ENCODE measurements at places on chromosomes 5 and 9.
A peak's percentile ranks its signal among the peaks of the same experiment; 100 is the strongest.

DNA sequence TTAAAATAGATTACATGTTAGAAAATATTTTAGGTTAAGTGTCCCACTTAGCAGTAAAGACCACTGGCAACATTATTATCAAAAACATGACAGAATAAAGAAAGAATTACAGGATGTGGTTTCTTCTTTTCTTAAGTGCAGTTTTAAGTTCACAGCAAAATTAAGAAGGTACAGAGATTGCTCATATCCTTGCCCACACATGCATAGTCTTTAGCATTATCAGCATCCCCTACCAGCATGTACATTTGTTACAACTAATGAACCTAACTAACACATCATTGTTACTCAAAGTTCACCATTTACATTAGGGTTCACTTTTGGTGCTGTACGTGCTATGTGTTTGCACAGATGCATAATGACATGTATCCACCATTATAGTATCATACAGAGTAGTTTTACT, 837.7 kb upstream of the CDH9 start:
- H3K27me3 ChIP-seq, result no peaks in the 10 kb centered on the region
- no peaks in the 10 kb centered on the region for H3K4me1 ChIP-seq
- no peak overlapping the region for H3K27ac ChIP-seq
- no peaks in the 10 kb centered on the region for H3K36me3 ChIP-seq
- no peak overlapping the region for H3K4me3 ChIP-seq

- no peaks in the 10 kb centered on the region for H3K4me1 ChIP-seq
- DNase-seq, result no peak
- no peak overlapping the region for H3K4me3 ChIP-seq
- H3K27ac ChIP-seq, result no peak overlapping the region
- H3K36me3 ChIP-seq, result no peaks in the 10 kb centered on the region
These were observed 199.2 kb downstream of the ADAMTSL1 start for GRCh38 chr9:18673179-18673578.

- H3K36me3 ChIP-seq, result peaks cover 9% of the 10 kb centered on the region
- H3K27me3 ChIP-seq, result no peaks in the 10 kb centered on the region
- peaks cover 40% of the 10 kb centered on the region for H3K4me1 ChIP-seq
- H3K4me3 ChIP-seq, result peak overlapping the region; percentile 91
These were observed 315 bp downstream of the PIK3R1 start for GRCh38 chr5:68215898-68216244.

GRCh38 chr5:27906481-27906880, 868.1 kb upstream of the CDH9 start:
- DNase-seq, result no peak
- no peak overlapping the region for H3K27ac ChIP-seq
- no peaks in the 10 kb centered on the region for H3K4me1 ChIP-seq
- no peaks in the 10 kb centered on the region for H3K27me3 ChIP-seq
- H3K36me3 ChIP-seq, result no peaks in the 10 kb centered on the region
- no peak overlapping the region for H3K4me3 ChIP-seq

DNA sequence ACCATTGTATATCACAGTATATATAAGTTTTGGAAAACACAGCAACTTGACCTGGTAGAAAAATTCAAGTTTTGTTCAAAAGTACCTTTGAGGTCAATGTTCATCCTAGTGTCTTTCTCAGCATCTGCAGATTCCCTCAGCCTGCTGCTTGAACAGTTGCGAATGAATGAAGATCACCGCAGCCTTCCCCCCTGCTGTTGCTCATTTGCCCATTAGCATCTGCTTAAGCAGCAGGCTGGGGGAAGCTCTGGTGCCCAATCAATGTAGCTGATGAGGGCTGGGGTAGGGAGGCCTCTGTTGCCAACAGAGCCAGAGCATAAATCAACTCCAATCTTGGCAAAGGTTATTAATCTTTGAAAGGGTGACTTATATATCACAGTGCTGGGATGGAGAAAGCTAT, 586.5 kb upstream of the PTPRD start:
- H3K4me3 ChIP-seq, result no peak overlapping the region
- H3K4me1 ChIP-seq, result no peaks in the 10 kb centered on the region
- no peak overlapping the region for H3K27ac ChIP-seq
- no peaks in the 10 kb centered on the region for H3K36me3 ChIP-seq
- DNase-seq, result no peak

- peaks cover 68% of the 10 kb centered on the region for H3K36me3 ChIP-seq
- H3K27me3 ChIP-seq, result no peaks in the 10 kb centered on the region
- no peak for DNase-seq
- no peak overlapping the region for H3K4me3 ChIP-seq
These were observed 34.6 kb downstream of the CPLANE1 start for GRCh38 chr5:37214550-37214949.

GRCh38 chr5:141051521-141051866, 320 bp downstream of the PCDHB1 start:
- H3K27ac ChIP-seq, result no peak overlapping the region
- H3K27me3 ChIP-seq, result no peaks in the 10 kb centered on the region
- no peak overlapping the region for H3K4me3 ChIP-seq
- no peaks in the 10 kb centered on the region for H3K36me3 ChIP-seq
- DNase-seq, result no peak
- no peaks in the 10 kb centered on the region for H3K4me1 ChIP-seq

GRCh38 chr5:10354048-10354872, 765 bp downstream of the MARCHF6 start:
- H3K27ac ChIP-seq, result peak overlapping the region; percentile 91
- DNase-seq, result peak; percentile 54
- peak overlapping the region; percentile 77 for H3K4me3 ChIP-seq
- H3K27me3 ChIP-seq, result no peaks in the 10 kb centered on the region
- peaks cover 39% of the 10 kb centered on the region for H3K4me1 ChIP-seq

DNA sequence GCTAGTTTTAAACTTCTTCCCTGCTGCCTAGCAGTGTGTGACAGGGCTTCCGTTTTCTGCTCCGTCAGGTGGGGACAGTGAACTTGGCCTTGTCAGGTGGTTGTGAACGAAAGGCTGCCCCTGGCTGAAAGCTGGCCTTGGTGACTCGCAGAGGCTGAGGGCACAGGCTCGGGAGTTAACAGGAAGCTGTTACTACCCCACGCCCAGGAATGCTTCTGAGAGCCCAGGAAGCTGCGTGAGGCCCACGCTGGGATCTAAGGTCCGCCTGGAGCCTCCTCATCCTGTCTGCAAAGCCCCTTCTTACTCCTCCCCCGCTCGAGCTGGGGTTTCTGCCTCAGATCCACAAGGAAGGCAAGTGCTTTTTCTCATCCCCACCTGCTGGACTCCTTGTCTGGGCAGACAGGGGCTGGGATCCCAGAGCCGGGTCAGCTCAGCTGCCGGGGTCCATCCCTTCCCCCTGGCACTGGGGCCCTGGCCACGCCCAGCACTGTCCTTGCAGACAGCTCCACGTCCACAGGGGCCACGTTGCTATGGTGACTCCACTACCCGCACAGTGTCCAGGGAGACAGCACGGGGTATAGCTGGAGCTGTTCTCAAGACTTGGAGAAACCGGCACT, 124.7 kb upstream of the TBC1D2 start:
- no peak for DNase-seq
- no peaks in the 10 kb centered on the region for H3K4me1 ChIP-seq
- no peaks in the 10 kb centered on the region for H3K36me3 ChIP-seq
- no peak overlapping the region for H3K27ac ChIP-seq
- peaks cover under 1% of the 10 kb centered on the region for H3K27me3 ChIP-seq
- H3K4me3 ChIP-seq, result no peak overlapping the region

- H3K27ac ChIP-seq, result no peak overlapping the region
- H3K4me1 ChIP-seq, result no peaks in the 10 kb centered on the region
- H3K27me3 ChIP-seq, result no peaks in the 10 kb centered on the region
These were observed 300.0 kb downstream of the KIF4B start for GRCh38 chr5:155313518-155313917.
